Fibroblast of skin of right biceps (primary cell): ENCODE measurements at places on chromosomes 13 and 19.

DNA sequence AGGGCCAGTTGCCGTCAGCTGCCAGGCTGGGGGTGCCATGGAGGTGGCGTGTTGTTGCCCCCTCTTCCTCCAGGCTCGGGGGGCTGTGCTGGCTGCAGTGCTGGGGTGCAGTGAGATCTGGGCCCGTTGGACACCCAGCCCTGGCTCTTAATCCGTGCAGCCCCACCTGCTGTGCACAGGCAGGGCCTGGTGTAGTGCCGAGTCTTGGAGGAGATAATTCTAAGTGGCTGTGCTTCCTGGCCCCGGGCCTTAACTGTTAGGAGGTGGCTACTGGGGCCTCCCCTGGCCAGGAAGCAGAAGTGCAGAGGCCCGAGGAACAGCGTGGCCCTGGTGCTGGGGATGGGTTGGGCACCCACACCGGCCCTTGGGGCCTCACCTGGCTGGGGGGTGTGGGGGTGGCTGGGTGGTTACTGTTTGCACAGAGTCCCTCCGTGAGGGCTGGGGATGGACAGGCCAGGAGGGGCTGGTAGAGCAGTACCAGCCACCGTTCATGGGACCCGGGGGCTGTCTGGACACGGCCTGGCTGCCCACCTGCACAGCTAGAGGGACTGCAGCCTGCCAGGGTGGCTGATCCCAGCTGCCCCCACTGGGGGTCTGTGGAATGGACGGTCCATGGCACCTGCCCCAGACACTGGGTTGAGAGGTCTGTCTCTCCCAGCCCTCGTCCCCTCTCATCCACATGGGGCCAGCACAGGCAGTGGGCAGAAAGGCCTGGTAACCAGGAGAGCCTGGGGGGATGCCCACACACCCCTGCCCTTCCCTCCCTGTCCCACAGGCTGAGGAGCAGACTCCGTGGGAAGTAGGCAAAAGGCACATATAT is 3.3 kb downstream of the GPX4 start:
- DNase-seq, result peak; percentile 34

- DNase-seq, result peak; percentile 80
These were observed 51.5 kb downstream of the INSR start for GRCh38 chr19:7242601-7243258.

DNA sequence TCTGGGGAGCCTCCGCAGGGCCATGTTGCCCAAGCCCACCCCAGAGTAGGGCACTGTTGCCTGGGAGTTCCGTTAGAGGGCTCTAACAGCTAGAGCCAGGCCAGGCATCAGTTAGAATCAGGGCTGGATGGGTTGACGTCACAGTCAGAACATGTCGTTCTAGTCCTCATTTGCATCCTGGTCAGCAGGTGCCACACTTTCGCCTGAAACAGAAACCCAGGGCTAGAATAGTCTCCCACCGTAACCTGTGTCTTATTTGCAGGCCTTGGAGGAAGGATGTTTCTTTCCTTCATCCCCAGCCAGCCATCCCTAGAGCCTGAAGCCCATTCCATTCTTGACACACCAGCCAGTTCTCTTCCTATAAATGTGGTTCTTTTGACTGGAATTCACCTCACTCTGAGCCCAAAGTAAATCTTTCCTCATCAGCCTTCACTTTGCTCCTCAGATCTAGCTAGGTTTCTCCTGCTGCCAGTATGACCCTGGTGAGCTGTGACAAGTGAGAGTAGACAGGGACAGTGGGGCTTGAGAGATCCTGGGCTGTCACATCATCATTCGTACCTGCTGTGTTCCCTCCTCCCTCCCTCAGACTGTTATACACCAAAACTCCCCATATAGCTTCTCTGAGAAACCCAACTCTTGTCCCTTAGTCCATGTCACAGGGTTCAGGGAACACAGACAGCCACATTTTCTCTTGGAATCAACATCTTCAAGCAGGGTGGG is 12.2 kb upstream of the CCDC97 start:
- DNase-seq, result no peak

DNA sequence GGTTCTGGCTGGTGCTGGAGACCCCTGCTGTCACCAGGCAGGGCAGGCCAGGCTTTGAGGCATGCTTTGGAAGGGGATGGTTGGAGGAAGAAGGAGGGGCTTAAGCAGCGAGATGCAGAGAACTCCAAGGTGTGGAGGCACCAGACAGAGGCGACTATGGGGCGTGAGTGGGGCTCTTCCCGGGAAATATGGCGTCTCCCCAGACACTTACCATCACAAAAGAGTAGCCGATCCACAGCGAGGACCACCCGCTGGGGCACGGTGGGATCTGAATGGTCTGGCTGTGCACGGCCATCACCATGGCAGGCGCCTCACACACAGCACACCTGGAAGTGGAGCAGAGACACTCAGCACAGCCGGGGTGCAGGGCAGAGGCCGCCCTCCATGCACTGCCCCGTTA is 151.9 kb downstream of the COL4A1 start:
- no peak for DNase-seq

- DNase-seq, result no peak
These were observed 28.0 kb downstream of the CYP4F22 start for GRCh38 chr19:15536350-15536749.

DNA sequence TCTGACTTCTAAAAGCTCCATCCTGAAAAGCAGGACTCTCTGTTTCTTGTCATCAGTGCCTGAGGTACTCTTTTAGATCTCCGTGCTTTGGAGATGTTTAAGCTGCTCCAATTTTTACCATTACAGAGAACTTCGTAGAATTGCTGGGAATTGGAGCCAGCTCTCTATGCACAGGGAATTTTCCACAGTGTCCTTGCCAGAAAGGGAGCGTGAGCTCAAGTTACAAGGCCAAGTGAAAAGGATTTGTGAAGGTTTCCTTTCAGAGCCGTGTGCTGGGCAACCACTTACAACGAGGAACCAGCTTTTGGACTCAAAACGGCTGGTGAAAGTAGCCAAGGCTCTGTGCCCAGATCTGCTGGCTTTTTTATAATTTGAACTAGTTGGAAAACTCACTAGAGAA is 82.6 kb downstream of the NUFIP1 start:
- peak; percentile 36 for DNase-seq

DNA sequence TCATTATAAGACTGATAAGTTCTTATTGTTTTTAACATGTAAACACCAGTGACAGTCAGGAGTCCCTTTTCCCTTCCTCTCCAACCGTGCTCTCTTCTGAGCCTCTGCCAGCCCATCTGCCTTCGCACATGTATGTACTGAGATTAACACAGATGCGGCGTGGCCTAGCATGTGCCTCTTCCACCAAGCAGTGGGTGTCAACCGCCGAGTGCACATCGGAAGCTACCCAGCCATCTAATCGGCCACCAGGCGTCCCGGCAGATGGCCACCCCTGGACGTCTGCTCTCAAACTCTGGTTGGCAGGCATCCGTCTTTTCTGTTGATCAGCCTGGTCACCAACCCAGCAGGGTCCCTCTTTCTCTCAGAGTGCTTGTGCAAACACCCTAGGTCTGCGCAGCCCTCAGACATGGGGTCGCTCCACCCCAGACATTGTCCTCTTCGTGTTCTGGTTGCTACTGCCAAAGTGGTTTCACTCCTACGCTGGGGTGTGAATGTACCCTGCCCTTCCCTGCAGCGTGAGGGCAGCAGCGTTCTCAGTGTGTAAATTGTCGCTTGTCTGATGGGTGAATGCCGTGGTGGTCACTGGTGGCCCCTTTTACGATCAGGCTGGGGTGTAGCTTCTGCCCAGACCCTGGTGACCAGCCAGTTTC is 57.7 kb upstream of the LDLR start:
- no peak for DNase-seq

DNA sequence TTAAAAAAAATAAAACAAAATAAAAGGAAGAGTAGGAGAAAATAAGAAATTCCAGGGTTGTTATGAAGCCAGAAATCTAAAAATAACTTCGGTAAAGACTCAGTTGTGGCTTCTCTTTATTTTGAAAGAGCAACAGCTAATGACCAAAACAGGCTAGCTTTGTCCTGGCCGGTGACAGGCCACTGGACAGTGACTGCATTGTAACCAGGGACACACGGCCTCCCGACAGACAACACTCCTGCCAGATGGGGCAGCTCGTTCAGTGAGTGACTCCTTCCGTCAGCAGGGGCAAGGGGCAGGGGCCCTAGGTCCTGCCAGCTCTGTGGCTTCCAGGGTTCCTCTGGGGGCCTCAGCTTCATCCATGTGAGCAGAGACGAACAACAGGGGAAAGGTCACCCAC is 173.4 kb downstream of the KATNAL1 start:
- DNase-seq, result peak; percentile 18

DNA sequence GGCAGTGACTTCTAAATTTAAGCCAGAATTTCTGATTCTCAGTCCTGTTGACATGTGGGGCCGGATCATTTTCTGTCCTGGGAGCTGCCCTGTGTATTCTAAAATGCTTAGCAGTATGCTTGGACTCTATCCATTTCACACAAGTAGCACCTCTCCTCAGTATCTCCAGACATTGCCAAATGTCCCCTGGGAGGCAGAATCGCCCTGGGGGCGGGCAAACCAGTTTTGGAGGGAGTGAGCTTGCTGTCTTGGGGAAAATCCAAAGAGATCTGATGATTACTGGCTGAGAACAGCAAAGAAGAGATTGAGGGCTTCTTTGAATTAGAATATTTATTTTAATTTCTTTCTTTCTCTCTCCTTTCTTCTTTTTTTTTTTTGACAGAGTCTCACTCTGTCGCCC is 16.4 kb downstream of the VAV1 start:
- no peak for DNase-seq

DNA sequence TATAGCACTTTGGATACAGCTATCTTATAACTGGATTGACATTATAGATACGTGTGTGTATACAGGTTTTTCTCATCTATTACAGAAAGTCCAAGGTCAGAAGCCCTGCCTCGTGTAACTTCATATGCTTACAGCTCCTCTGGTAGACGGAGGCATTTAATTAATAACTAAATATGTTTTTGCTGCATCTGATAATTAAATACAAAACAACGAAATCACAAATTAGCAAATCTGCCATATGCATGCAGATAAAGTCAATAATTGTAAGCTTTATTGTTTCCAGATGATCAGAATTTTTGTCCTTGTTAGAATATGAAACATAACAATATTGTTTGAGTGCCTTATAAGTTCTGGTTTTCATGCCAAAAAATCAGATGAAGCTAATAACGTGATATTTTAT is 717.7 kb downstream of the LIG4 start:
- DNase-seq, result no peak

DNA sequence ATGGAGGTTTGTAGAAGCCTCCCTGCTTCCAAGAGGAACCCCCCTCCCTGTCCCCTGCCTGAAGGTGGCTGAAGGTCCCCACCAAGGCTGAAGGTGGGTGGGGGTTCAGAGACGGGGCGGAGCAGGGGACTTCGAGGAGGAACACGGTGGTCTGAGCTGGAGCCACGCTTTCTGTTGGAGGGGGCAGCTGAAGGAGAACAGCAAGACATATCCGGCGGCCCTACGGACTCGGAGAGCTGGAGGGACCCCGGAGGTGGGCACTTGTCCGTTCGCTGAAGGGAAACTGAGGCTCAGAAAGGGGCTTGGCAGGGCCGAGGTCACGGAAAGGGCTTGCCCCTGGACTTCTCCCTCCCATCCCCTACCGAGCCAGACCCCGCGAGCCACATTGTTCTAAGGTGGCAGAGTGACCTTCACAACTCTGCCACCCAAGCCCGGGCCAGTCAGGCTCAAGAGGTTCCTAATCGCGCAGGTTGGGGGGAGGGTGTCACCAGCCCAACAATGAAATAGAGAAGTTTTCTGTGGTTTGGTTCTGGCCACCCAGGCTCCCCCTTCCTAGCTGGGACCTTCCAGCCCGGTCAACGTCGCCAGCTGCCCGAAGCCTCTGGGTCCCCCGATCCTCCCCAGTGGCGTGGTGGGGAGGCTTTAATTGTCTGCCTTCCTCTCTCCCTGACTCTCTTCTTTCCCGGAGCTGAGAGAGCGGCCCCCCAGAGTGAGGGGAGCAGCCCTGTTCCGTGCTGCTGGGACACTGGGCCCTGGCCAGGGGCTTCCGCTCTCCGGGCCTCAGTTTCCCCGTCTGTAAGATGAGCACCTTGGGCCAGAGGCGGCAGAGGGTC is 15.5 kb upstream of the KCNN1 start:
- no peak for DNase-seq
